Stimulated activated CD8-positive, alpha-beta memory T cell treated with anti-CD3 and anti-CD28 coated beads, Interleukin-7, amount 100 ng/mL, for 1 hour (primary cell): ENCODE measurements at places on chromosomes 11 and 22.

DNA sequence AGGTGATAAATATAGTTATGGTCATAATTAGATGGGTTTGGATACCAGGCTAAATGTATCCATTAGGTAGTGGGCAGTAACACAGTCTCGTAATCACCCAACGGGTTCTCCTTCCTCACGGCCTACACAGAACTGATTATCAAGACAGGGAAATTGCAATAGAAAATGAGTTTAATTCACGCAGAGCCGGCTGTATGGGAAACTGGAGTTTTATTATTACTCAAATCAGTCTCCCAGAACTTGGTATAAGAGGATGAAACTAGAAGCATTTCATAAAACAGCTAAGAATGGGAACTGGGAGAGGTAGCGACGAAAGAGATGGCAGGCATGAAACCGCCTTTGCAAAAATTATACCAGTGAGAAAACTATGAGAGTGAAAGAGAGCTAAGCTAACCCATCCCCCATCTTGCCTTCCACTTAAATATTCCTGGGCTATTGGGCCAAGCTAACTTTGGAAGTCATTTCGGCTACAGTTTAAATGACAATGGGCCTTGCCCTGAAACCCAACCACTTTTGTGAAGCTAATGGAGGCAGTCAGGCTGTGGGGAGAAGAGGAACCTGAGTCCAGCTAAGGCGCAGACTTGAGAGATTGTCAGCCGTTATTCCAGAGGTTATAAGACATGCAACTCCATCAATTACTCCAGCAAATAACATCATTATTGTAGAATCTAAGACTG is 29.6 kb downstream of the CTSC start:
- DNase-seq = no peak

DNA sequence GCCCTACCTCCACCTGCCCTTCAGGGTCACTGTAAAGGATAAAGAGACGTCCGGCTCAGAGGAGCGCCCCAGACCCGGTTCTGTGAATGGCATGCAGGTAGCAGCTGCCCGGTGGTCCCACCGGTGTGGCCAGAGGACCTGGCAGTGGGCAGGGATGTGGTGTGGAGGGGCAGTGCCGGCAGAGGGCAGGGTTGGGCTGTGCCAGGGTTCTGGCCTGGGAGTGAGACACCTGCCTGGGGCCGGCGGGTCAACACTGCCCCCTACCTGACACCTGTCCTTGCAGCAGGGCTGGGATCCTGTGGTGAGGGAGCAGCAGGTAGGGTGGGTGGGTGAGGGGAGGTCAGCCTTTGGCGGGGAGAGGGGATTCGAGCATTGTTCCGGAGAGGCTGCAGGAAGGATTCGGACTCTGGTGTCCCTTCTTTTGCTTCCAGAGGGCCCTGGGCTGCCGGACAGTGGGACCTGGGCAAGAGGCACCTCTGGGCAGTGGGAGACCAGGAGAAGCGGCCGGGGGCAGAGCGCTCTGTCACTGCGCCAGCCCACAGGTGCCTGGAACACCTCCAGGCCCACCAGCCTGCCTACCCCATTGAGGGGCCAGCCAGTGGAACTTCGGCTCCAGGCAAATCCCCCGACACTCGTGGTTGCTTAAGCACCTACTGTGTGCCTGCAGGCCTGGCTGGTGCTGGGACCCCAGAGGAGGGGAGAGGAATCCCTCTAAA is 1.6 kb upstream of the PHLDA2 start:
- no peak for DNase-seq

DNA sequence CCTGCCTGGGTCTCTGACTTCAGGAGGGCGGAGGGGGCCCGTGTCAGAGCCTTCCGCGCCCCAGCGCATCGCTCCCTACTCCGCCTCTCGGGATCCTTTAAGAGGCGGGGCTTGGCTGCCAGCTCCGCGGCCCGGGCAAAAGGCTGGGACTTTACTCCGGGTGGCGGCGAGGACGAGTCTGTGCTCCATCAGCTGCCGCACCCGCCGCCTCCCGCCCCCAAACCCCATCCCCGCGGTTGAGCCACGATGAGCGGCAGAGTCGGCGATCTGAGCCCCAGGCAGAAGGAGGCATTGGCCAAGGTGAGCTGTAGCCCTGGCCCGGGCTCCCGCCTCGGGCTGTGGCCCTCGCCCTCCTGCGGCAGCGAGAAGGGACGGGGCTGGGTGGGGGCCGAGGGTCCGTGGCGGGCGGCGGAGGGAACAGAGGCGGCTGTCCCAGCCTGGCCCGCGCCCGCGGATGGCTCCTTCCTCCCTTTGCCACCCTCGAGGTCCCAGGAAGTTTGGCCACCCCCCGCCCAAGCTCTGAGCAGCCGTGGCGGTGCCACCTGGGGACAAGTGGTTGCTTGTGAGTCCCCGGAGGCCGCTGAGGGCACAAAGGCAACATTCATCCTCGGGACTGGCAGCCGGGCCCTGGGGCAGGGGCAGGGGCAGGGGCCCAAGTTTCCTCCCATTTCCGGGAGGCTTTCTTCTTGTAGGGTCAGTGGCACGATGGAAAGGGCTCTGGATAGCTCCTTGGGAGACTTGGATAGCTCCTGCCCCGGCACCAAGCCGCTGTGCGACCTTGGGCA is at the start of gene SEC14L2:
SEC14L2 (plus strand) TSS at position 148 of the 785 bp plus-strand sequence; CDS start at position 247, 99 bp downstream.
- DNase-seq = peak; percentile 25

GRCh38 chr22:44482776-44483175 is 15.3 kb downstream of the RTL6 start:
- no peak for DNase-seq

DNA sequence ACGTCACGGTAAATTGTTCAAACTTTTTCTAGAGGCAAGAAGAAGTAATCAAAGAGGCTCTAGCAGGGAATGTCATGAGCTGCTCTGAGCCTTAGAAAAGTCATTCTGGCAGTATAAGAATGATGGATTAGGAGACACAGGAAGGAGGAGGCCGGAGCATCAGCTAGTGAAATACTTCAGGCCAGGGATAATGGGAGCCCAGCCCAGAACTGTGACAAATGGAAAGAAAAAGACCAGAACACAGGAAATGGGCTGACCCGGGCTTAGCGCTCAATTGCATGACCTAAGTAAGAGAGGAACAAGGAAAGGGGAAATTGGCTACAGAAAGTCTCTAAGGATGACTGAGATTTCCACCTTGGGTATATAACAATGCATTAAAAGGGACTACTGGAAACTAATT is 108.6 kb downstream of the LARGE1 start:
- DNase-seq = no peak

DNA sequence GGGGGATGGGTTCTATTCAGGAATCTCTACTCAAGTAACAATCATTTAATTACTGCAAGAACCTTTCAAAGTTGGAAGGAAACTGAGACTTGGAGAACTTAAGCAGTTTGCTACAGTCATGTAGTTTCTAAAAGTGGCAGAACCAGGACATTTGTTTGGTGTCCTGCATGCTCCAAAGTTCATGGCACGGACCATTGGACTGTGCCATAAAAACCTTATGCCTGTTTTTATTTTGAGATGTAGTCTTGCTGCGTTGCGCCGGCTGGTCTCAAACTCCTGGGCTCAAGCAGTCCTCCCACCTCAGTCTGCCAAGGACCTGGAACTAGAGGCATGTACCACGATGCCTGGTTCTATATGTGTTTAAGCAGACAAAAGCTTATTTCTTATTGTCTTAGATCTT is 18.6 kb upstream of the AIFM3 start:
- no peak for DNase-seq

- DNase-seq = no peak
Observed at GRCh38 chr11:36578458-36578857, 10.7 kb downstream of the RAG1 start.

DNA sequence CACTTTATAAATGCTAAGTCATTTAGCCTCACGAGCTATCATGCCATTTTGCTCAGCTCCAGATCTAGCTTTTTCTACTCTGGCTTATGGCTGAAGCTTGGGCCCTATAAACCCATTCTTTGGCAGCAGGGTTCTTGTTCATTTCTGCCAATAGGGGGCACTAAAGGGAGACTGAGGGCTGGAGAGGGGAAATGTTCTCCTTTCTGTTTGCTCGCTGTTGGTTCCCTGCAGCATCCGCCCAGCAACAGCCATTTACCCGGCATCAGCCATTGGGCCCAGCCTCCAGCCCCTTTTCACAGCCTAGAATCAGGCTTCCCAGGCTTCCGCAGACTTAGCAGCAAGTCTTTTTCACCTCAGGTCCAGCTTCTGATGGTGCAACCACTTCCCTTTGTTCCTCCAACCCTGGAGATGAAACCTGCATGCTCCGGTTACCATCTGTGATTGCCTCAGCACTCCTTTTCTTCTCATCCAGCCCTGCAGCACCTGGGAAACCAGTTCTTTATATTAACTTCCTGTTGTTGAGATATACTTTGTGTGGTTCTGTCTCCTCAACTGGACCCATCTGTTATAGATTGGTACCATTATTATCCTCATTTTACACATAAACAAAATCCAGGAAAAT is 4.2 kb upstream of the ME3 start:
- no peak for DNase-seq

DNA sequence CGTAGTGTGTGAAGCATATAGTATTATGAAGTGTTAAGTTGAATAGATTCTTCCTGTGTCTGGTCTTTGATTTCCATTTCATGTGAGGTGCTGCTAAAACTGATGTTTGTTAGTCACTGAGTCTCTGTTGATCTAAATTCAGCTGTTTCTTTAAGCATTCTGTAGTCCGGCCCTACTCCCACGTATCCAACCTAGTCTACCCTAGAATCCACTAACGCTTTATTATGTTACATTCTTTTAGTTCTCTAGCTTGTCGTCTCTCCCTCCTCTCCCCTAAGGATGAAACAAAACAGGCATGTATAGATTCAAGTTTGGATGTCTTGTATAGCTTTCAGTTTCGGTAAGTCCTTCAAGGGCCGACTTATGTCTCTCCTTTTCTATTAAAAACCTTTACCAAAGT is 4.1 kb downstream of the WEE1 start:
- no peak for DNase-seq

DNA sequence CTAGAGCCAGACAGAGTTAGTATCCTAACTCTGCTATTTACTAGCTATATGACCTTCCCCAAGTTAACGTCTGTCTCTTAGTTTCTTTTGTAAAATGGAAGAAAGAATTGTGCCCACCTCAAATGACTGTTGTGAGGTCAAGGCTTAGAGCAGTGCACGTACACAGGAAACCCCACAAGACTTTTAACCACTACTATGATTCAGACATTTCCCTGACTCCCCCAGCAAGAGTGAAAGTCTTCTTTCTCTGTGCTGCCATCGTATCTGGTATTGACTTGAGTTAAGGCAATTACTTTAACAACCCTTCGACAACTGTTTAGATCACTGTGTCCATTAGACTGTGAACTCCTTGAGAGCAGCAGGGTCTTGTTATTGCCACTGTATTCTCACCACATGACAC is 2.6 kb upstream of the OR52W1 start:
- DNase-seq = no peak

GRCh38 chr11:126991596-126991995 is 9.0 kb downstream of the KIRREL3 start:
- DNase-seq = no peak

GRCh38 chr11:86183694-86184093 is 60.9 kb upstream of the EED start:
- DNase-seq = no peak

- no peak for DNase-seq
Observed at GRCh38 chr22:23398701-23399366, 181.3 kb downstream of the IGLL1 start.

DNA sequence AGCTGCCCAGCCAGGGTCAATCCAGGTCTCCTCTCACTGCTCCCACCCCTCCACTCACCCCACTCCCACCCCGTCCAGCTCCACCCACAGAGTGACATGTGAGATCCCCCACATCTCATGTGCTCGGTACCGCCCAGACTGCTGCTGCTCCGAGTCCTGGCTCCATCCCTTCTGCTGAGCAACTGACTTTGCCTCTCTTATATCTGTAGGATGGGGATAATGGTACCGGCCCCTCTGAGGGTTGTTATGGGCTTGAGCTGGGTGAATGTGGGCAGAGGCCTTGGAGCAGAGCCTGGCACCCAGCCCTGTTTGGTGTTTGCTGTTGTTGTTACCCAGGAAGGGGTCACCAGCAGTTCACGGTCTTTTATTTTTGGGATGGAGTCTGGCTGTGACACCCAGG is 77.0 kb downstream of the ST3GAL4 start:
- DNase-seq = no peak

DNA sequence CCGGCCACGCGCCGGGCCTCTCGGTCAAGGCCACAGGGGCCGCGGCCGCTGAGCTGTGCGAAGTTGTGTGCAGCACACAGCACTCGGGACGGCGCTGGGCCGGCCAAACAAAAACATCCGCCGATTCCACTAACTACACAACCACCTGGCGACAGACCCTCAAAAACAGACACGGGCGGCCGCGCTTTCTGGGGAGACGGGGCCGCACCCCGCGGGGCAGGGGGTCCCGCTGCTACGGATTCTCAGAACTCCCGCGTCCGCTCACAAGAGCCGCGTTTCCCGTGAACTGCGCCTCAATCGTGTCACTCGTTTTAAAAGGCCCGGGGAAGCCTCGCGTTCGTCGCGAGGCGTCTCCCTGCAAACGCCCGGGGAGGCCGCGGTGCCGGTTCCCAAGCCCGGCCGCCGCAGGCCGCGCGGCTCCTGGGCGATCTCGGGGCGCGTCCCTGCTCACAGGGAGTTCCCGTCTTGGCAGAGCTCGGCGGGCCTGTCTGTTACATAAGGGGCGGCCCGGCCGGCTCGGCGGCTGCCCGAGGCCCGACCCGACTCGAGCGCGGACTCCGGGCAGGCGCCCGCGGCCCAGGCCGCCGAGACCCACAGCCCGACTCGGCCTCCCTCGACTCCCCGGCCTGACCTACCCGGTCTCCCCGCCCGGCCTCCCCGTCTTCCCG is 936 bp downstream of the BRD1 start:
- no peak for DNase-seq

- DNase-seq = no peak
Observed at GRCh38 chr22:24498824-24499223, 3.7 kb downstream of the UPB1 start.

- no peak for DNase-seq
Observed at GRCh38 chr11:69156235-69156639, 502 bp downstream of the SMIM38 start.

GRCh38 chr22:43861529-43861928 is 784 bp downstream of the SULT4A1 start:
- no peak for DNase-seq

- no peak for DNase-seq
Observed at GRCh38 chr11:57354699-57355098, 16.5 kb downstream of the P2RX3 start.

DNA sequence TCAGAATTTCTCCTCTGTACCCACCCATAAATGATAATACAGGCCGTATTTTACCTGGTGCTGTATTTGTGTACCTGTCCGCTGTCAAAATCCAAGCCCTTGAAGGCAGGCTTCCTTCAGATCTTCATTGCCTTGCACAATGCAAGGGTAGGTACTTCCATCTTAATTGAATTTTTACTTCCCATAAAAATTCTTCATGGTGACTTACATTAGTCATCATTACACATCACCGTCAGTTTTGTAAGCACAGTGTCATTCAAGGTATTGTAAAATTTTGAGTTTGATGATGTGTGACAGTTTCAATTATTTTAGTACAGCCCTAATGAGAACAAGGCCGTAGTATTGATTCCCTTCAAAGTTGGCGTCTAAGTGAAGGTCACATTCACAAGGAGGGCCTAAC is 770 bp upstream of the TSG101 start:
- no peak for DNase-seq
